Mesothelial cell of epicardium (in vitro differentiated cells): ENCODE measurements at places on chromosomes 13 and 19.

GRCh38 chr13:24267274-24267673, 42.1 kb upstream of the C1QTNF9 start:
- DNase-seq = no peak

GRCh38 chr19:10430505-10431253, 10.3 kb downstream of the PDE4A start:
- DNase-seq = no peak

GRCh38 chr19:6271721-6272410, 7.9 kb downstream of the MLLT1 start:
- DNase-seq = peak; percentile 70

GRCh38 chr13:43558939-43559338, 227.8 kb downstream of the ENOX1 start:
- no peak for DNase-seq

- DNase-seq = no peak
Measured at GRCh38 chr13:98207416-98207815, 30.3 kb upstream of the RNF113B start.

DNA sequence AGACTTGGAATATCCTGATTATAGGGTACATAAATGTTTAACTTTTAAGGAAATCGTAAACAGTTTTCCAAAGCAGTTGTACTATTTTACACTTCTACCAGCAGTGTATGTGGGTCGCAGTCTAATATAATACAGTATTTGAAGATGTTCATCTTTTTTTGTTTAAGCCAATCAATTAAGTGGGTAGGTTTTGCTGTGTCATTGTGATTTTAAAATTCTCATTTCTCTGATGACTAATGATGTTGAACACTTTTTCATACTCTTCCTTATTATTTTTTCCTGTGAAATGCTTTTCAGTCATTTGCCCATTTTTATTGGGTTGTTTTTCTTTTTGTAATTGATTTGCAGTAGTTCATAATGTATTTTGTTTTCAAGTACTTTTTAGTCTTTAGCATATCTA, 2689.7 kb downstream of the PCDH9 start:
- DNase-seq = no peak

- DNase-seq = no peak
Measured at GRCh38 chr19:38830039-38830733, 1.4 kb downstream of the ECH1 start.

DNA sequence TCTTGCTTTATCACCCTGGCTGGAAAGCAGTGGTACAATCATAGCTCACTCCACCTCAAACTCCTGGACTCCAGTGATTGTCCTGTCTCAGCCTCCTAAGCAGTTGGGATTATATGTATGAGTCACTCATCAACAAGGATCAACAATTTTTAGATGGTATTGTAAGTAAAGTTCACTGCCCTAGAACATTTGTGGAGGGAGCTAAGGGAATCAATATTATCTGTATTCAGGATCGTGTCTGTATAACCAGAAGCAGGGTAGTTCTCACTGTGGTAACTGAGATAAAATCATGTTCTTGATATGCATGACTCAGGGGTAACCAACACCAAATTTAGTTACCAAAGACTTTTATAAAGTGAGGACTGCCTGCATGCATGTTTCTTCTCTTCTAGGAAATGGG, 27.0 kb downstream of the ZMYM5 start:
- DNase-seq = no peak

- no peak for DNase-seq
Measured at GRCh38 chr13:46839399-46839798, 42.4 kb upstream of the ESD start.

- DNase-seq = no peak
Measured at GRCh38 chr13:99433543-99434075, 67.7 kb upstream of the TM9SF2 start.

DNA sequence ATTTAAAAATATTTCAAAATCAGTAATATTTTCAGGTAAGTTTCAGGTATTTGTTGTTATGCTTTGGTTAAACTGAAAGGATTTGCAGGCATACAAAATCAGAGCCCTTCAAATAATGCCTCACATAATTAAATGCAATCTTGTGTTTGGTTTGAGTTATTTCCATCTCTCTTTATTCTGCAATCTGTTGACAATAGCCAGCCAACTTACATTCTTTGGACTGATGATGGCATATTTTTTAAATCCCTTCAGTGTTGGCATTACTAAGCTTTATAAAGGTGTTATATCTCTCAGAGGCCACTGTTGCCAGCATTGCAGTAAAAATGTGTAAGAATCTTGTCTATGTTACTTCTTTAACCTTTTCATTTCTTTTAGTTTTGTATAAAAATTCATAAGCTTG, 257.2 kb upstream of the RFC3 start:
- no peak for DNase-seq

DNA sequence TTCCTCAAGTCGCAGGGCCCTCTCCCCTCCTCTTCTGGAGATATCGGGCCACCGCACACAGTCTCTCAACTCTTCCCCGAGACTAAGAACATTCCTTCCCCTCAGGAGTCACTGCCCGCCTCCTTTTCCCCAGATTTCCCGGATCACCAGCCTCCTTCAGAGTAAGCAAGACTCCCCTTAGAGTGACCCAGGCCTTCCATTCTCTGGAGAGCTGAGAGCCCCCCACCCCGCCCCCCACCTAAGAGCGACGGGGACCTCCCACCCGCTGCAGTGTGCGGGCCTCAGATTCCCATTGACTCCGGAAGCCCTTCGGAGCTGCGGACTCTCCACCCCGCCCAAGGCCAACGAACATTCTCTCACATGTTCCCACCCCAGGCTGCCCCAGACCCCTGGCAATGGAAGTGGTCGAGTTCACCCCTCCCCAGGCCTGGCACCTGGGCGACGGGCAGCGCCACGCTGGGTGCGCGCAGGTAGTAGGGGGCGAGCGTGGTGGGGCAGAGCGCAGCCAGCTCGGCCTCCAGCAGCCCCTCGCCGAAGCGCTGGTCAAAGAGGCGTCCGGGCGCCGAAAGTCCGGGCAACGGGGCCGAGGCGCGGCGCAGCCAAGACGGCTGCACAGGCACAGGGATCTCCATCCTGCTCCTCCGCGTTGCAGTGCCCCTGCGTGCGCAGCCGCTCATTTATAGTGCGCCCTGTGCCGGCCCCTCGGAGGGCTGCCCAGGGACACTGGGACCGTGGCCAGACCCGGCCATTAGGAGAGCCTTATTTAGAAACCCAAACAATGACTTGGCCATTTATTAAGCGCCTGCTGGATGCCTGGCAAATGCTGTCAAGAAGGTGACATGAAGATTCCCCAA, at the start of gene HSPB6:
TSS of gene HSPB6 (minus strand) at position 653 of the 854 bp plus-strand sequence. CDS start at position 632, 21 bp downstream.
- no peak for DNase-seq

DNA sequence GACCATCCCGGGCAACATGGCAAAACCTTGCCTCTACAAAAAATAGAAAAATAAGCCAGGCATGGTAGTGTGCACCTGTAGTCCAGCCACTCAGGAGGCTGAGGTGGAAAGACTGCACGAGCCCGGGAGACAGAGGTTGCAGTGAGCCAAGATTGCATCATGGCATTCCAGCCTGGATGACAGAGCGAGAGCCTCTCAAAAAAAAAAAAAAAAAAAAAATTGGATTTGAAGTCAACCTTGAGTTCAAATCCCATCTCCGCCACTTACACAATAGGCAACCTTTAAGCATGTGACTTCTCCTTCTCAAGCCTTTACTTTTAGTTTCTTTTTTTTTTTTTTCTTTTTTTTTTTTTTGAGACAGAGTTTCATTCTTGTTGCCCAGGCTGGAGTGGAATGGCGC, 12.0 kb downstream of the KASH5 start:
- DNase-seq = no peak

GRCh38 chr19:41219924-41220567, 1.0 kb downstream of the AXL start:
- DNase-seq = no peak

- no peak for DNase-seq
Measured at GRCh38 chr13:112741835-112742570, 52.2 kb downstream of the ATP11A start.

DNA sequence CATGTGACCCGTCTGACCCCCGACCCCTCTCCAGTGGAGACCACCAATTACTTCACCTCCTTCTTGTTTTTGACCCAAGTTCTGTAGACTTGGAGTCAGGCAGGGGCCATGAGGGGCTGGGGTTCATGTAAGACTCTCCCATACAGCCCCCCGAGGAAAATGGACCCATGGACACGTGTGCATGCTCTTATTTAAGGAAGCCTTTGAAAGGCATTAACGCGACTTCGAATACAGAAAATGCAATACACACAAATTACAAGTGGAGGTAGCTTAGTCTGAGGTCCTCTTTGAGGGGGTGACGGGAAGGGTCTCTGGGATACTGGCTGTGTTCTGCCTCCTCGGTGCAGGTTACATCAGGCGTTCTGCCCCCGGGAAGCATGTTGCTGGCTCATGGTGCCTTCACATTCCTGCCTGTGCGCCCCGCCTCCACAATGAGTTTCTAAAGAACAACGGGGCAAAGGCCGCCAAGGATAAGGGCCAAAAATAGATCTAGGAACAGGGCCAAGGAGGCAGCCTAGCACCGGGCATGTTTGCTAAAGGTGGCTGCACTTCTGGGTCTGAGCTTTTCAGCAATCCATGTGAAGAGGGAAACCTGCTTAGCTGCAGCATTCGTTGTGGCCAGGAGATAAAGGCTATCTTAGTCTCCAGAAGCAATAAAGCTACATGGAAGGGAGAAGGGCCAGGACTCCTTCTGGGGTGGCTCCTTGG, 54.5 kb downstream of the RAB20 start:
- DNase-seq = no peak

- no peak for DNase-seq
Measured at GRCh38 chr19:50921426-50922316, 10.5 kb upstream of the KLK4 start.

GRCh38 chr13:102317593-102317992, 84.3 kb downstream of the FGF14 start:
- DNase-seq = no peak

DNA sequence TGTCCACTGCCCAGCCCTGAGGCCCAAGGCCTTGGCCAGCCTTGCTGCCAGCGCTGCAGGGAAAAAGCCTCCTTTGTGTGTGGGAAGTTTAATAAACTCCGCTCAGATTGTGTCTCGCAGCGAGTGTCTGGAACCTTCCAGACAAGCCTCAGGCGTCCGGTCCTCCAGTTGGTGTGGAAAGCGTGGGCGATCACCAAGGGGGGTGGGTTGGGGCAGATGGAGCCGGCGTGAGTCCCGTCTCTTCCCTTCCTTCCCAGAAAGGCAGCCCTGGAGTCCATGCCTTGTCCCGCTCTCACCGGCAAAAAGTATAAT, 4.6 kb downstream of the STK11 start:
- DNase-seq = no peak

DNA sequence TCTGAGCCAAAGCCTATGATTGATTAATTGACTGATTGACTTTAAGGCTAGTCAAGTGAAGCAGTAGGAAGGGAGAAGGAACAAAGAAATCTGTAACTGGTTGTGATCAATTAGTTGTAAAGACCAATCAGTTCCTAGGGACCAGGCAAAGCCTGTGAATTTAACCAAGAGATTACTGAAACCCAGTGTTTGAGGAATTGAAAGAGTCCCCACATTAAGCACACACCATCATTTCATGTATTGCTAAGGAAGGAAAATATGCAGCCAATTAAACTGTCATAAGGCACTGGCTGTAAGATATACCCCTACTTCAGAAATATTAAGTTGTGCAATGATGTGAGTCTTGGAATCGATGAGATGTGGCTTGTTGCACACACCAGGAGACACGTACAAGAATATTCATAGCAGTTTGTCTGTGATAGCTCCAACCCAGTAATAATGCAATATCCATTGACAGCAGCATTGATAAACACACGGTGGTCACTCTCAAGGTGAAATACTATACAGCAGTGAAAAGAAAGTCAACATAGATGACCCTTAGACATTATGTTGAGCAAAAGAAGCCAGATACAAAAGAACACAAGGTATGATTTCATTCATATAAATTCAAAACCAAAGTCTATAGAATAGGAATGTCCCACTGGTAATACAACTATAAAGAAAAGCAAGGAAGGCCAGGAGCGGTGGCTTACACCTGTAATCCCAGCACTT, 9.0 kb downstream of the C19orf47 start:
- no peak for DNase-seq

DNA sequence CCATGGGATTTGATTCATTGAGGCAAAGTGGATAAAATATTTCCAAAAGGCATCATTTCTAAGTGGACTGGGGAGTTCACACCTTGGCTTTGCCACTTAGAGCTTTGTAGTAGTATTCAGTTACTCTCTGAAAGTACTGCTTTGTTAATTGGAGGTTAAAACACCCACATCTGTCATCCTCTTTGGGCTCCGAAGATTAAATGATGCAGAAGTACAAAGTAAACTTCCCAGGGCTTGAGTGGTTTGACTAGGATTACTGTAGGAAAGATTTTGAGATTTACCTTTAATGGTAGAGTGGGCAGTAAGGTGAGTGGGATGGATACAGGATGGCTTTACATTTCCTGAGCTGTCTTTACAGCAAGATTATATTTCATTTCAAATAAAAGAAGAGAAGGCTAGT, 42.4 kb downstream of the WASF3 start:
- DNase-seq = no peak

DNA sequence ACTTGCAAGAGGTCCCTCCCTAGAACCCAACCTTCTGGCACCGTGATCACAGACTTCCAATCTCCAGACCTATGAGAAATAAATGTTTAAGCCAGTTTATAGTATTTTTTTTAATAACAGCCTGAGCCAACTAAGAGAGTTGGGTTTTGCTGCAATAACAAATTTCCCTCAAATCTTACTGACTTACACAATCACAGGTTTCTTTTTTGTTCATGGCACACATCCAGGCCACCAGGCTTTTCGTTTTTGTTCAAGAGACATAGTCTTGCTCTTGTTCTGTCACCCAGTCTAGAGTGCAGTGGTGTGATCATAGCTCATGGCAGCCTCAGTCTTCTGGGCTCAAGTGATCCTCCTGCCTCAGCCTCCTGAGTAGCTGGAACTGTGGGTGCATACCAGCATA, 2.0 kb upstream of the SELENOV start:
- no peak for DNase-seq

- no peak for DNase-seq
Measured at GRCh38 chr13:51258612-51259548, 36.7 kb downstream of the FAM124A start.
